ENCODE measurements at places on chromosomes 4 and X.

GRCh38 chr4:175051974-175052373 lies 133.8 kb downstream of the ADAM29 start:
- no peak for DNase-seq

DNA sequence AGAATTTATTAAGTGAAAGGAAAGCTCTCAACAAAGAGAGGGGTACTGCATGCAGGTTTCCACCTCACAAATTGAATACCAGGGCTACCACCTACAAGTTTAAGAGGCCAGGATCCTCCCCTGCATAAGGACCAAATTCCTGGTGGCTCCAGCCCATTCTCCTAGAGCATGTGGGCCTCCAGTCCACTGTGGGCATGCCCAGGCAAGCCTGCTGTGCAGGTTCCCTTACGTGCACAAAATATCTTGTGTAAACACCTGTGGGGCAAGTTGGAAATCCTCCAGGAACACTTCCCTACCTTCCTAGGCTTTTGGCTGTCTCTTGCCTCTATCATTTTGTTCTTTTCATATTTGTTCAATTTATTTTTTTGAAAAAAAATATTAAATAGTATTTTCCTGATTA lies 724.3 kb downstream of the ARAP2 start:
- DNase-seq = no peak

DNA sequence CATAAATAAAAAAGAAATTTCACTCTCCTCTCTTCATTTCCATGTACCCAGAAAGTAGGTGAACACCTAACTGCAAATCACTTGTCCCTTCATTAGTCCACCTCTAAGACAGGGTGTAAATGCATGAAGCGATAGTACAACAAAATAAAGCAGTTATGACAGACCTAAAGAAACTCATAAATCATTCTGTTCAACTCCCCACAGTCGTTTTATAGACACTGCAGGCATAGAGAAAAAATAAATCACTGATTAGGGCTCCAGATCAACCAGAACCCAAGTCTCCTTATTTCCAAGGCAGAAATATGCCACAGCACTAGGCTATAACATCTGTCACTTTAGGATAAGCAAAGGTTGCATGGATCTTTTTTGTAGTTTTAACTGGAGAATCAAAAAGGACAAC lies 3.0 kb downstream of the RASGEF1B start:
- DNase-seq = no peak

- no peak for DNase-seq
These were observed 422.6 kb upstream of the GALNTL6 start for GRCh38 chr4:171390626-171391025.

- DNase-seq = peak; percentile 75
These were observed 14.4 kb downstream of the SHROOM4 start for GRCh38 chrX:50799531-50799961.

DNA sequence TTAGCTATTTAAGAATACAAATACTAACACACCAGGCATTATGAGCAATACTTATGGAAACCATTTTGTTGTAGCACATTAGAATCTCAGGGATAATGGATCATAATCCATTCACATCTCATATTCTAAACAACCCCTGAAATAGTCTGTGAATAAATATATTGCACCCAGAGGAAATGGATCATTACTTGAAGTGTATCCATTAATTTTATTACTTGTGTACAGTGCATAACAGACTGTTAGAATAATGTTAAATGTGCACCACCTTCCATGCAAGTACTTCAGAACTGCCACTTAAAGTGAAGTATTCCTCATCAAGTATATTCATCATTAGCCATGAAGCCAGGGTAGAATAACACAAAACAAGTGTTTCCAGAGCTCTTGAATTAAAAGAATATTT lies 715.5 kb downstream of the DMD start:
- DNase-seq = no peak

DNA sequence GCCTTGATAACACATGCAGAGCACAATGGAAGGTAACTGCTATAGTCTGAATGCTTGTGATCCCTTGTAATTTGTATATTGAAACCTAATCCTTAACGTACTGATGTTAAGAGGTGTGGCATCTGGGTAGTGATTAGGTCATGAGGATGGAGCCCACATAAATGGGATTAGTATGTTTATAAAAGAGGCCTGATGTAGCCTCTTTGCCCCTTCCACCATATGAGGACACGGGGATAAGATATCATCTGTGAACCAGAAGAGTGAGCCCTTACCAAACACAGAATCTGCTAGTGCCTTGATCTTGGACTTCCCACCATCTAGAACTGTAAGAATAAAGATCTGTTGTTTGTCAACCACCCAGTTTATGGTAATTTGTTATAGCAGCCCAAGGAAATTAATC lies 1074.2 kb upstream of the INTU start:
- no peak for DNase-seq

- DNase-seq = no peak
These were observed 101.1 kb downstream of the CBLL2 start for GRCh38 chrX:22373766-22374165.

DNA sequence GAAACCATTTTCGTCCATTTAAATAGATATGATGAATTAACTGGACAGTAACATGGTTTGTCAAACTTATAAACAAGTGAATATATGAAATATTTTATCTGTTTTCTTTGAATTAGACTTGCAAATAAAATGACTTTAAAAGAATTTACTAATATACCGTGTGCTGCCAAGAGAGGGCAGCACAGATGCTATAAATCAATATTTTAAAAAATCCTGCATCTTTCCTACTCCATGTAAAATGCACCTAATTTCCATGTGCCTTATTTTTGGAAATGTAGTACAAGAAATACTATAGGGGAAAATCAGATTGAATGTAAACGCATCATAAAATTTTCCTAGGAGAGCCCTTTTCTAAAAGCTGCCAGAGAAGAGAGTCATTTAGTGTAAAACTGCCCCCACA lies 62.2 kb downstream of the PRKX start:
- DNase-seq = peak; percentile 11

- no peak for DNase-seq
These were observed 1.7 kb upstream of the GPR143 start for GRCh38 chrX:9767375-9767774.

DNA sequence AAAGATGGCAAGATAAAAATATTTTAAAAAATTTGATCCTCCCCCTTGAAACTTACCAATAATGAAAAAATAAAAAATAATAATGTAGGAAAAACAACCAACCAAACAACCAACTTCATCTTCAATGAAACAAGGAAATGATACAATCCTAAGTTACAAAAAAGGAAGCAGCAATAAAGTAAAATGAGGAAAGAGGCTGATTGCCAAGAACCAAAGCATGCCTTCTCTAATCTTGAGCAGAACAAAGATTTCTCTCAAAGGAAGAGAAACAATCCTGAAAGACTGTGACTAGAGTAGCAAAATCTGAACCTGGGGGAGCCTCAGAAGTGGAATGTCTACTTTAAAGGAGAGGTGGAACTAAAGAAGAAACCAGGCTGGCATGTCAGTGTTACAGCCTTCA lies 10.9 kb upstream of the WDFY3 start:
- no peak for DNase-seq

GRCh38 chr4:77201343-77201742 lies 44.3 kb downstream of the CCNG2 start:
- peak; percentile 75 for DNase-seq

DNA sequence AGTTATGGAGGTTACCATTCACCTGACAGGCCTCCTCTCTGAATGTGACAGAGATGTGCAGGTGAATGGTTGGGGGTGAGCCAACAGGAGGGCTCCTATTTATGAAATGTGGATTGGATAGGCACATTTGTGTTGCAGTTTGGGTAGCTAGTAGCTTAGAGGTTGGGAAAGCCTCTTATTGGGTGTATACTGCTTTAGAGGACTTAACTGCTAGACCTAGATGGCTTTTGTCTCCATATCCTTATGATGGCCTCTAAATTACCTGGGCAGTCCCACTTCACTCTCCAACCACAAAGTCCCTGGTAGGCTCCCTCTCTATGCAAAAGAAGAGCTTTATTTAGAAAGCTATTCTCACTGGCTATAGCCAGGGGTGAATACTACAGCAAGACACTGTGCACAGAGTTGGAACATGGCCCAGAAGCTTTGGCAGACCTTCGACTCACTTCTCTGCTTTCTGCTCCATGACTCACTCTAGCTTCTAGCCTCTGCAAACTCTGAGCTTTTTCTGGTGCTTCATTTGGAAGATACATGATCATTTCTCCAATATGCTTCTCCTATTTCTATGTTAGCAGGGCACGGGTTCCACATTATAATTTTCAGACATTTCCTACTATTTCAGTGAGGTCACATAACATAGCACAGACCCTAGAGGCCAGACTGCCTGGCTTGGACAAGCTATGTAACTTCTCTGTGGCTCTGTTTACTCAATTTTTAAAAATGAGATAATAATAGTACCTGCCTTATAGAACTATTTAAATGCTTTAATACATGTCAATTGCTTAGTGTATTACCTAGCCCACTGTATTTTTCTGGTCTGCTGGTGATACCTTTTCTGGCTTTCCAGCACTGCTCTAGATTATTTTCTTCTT lies 6.0 kb upstream of the VGLL1 start:
- peak; percentile 66 for DNase-seq

DNA sequence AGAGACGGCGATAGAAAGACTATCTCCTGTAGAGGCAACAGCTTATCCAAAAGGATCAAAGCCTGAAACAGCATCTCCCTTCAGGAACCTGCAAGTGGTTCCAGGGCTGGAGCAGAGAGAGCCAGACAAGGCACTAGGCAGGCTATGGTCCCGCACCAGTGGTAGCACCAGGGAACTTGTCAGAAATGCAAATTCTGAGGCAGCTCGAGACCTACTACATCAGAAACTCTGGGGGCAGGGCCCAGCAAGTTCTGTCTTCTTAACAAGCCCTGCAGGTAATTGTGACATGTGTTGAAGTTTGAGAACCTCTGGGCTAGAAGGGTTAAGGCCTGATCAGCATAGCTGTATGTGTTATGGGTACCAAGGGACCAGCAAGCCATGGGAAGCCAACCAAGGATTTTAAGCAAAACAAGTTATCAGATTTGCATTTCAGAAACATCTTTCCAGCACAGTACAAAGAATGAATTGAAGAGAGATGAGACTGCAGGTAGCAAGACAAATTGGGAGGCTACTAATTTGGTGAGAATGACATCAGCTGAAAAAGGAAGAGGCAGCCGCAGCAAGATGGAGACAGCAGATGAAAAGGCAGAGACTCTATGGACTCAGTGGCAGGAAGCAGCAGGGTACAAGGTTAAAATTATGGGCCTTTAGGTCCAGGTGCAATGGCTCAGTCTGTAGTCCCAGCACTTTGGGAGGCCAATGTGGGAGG lies 139.7 kb downstream of the TSPAN5 start:
- DNase-seq = no peak

DNA sequence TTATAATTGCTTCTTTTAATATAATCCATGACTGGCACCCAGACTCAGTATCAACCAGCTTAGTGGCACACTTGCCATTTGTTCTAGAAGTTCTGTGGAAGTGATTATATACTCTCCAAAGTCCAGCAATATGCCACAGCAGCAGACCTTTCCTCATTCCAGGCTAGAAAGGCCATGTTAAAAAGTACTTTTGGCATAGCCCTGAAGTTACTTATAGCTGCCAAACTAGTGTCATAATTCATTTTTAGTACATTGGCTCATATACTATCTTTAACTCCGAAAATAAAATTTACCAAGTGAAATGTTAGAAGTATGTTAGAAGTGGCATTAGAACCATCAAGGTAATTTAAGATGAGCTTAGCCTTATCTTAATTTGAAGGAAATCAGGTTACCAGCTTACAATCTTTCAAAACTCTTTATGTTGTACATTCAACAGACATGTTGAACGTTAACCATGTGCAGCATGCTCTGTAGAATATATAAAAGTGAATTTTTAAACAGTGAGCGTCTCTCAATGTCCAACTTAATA lies 714.2 kb upstream of the LCORL start:
- DNase-seq = no peak

DNA sequence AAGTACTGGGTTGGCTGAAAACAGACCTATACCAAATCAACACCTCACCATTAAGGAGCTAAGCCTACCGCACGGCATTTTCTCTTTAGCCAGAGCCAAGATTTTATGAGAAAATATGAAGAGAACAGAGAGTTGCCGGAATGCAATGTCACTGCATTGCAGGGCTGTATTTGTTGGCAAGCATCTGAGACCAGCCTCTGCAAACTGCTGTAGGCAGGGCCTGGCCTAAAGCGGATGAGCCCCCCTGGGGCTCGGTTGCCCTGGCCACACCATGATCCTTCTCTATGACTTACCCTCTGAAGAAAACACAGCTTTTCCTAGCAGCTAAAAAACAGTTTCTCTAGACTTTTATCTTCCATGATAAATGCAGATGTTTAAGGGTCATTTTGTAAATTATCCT lies 120.5 kb upstream of the SORBS2 start:
- DNase-seq = peak; percentile 93

GRCh38 chrX:23373129-23373804 lies 38.6 kb downstream of the PTCHD1 start:
- peak; percentile 76 for DNase-seq

DNA sequence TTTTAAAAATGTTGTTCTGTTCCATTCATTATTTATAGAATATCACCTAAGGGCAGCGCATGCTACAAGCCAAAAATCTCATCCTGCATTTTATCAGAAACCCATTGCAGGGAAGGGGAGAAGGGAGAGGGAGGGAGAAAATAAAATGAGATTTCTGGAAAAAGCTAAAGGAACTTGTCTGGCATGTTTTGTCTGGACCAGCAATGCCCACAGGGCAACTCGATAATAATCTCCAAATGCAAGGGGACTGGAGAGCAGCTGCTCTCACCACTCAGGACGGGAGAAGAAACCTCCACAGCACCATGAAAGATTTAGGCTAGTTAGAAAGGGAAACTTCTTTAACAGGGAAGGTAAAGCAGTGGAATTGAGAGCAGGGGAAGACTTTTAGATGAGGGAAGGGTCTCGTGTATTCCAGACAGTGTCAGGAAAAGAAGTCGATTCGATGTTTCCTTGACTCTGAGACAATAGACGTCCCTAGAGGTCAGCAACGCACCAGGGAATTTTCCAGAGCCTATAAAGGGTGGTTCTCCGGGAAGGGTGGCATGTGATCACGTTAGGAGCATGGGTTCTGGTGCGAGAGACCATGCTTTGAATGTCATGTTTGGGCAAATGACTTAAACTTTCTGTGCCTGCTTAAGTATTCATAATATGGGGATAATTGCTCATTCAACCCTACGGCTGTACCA lies 132.2 kb upstream of the NDP start:
- no peak for DNase-seq

GRCh38 chr4:1099684-1100335 lies 13.6 kb downstream of the RNF212 start:
- no peak for DNase-seq

Measured in fibroblast of skin of back (primary cell).